Dermis blood vessel endothelial cell (primary cell): ENCODE measurements at places on chromosomes 5 and 9. TPM values are rescaled to one million over a fixed set of nuclear protein-coding genes. Genes with fewer than 3 reads are reported as not detected.

DNA sequence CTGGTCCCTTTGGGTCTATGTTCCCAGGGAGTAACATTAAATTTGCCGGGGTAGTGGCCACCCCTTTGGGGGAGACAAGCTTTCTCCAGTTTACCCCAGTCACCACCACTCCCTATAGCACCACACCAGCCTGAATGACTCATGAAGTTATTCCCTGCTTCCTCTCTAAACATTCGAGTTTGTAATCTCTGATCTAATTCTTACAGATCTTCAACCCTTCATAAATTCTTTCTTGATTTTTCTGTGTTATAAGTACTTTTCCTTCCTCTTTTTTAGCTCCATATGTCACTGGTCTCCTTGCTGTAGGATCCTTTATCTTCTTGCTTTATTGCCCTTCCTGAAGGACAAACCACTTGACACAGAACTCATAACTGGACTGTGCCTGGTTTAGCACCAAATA lies 55.6 kb downstream of the GNA14 start:
- DNase-seq: no peak

Gene BSPRY
- total RNA-seq: not detected in 2 replicates

Gene CDH9
- total RNA-seq: not detected in 2 replicates

Gene BNC2
- total RNA-seq: 8.6 and 12.1 TPM in 2 replicates

- no peak for DNase-seq
Observed at GRCh38 chr5:120621339-120621738, 157.2 kb downstream of the PRR16 start.

- no peak for DNase-seq
Observed at GRCh38 chr9:89452561-89452960, 45.4 kb downstream of the SEMA4D start.

Gene GABRP
- 0.51 and 0.84 TPM in 2 replicates for total RNA-seq

DNA sequence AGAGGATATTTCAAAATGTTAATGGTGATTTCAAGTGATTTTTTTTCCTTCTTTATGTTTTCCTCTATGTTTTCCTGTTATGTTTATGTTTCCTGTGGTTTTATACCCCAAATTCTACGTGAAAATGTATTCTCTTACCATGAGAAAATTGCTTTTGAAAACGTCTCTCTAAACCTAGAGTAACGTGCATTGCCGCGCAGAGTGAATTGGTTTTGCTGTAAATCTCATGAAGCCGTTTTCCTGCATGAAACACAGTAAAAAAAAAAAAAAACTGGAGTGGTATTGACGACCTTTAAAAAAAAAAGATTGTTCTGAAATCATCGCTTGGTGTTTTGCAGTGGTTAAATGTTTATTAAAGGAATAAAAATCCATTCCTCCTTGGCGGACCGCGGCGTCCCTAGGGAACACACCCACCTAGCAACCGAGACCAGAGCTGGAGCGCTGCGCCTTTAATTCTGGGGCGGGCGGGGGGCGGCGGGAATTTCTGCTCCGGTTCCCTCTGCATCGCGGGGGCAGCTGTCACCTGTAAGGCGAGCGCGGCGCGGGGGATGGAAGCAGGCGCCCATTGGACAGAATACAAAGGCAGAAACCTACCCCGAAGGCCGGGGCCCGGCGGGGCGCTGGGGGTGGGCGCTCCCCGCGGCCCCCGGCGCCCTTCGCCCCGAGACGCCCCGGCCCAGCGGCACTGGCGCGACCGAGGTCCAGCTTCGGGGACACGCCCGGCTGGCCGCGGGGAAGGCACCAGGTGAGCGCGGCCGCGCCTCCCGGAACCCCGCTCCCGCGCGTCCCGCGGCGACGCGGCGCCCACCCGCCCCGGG lies at the start of gene SOWAHA:
SOWAHA (plus strand) TSS at position 522 of the 818 bp plus-strand sequence. CDS start 320 bp downstream, outside the sequence.
- DNase-seq: no peak

DNA sequence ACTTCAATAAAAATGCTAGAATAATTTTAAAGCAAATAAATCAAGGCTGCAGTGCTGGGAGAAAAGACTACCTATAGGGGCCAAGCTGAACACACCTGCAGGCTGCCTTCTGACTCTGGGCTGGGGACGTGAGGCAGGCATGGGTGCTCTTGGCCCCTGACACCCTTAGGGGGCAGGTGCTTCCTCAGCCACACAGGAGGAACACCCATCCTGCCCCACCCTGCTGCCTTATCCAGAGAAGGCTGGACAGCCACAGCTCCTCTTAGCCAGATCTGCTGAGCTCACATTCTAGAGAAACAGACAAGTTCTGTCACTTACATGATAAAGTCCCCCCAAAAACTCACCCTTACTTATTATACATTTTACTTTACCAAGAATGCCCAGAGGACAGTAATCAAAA lies 6.6 kb upstream of the LMX1B start:
- no peak for DNase-seq

GRCh38 chr9:72788966-72789735 lies 163.7 kb downstream of the ALDH1A1 start:
- DNase-seq: no peak

- no peak for DNase-seq
Observed at GRCh38 chr9:10678790-10679189, 66.0 kb upstream of the PTPRD start.

Gene KCNMB1
- not detected in 2 replicates for total RNA-seq
